ENCODE measurements at places on chromosomes 7 and 10. TPM values are rescaled to one million over a fixed set of nuclear protein-coding genes. Genes with fewer than 3 reads are reported as not detected.

GRCh38 chr10:34384372-34384771 lies 430.7 kb downstream of the PARD3 start:
- H3K4me1 ChIP-seq = no peaks in the 10 kb centered on the region
- no peak overlapping the region for H3K4me3 ChIP-seq
- no peaks in the 10 kb centered on the region for H3K36me3 ChIP-seq
- no peak for DNase-seq
- H3K27me3 ChIP-seq = no peaks in the 10 kb centered on the region

DNA sequence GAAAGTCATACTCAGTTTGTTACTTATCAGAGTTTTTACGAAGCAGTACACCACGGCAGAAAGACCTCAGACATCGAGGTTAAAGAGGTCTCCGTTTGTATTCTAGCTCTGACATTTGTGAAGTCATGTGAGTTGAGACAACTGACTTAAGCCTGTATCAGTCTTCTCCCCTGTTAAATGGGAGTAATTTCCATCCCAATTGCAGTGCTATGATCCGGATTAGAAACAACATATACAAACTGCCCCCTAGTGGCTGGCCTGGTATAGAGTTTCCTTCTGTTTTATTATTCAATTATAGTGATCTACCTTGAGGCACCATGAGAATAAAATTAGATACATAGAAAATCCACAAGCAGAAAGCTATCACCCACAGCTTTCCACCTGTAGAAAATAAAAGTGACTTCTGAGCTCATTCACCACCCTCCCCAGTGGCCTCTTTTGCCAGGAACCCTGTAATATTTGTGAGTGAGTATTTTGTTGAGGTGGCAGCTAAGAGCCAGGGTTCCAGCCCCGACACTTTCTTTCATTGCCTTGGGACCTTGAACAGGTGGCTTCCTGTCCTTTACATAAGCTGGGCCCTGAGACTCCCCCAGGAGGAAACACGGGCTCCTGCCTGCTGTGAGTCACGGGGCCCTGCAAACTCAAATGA lies 607.2 kb upstream of the MGMT start:
- no peak overlapping the region for H3K4me3 ChIP-seq
- H3K4me1 ChIP-seq = no peaks in the 10 kb centered on the region
- H3K27me3 ChIP-seq = no peaks in the 10 kb centered on the region
- no peak overlapping the region for H3K27ac ChIP-seq
- no peaks in the 10 kb centered on the region for H3K36me3 ChIP-seq
- no peak for DNase-seq

The OR2A42 gene
- polyA plus RNA-seq = not detected

DNA sequence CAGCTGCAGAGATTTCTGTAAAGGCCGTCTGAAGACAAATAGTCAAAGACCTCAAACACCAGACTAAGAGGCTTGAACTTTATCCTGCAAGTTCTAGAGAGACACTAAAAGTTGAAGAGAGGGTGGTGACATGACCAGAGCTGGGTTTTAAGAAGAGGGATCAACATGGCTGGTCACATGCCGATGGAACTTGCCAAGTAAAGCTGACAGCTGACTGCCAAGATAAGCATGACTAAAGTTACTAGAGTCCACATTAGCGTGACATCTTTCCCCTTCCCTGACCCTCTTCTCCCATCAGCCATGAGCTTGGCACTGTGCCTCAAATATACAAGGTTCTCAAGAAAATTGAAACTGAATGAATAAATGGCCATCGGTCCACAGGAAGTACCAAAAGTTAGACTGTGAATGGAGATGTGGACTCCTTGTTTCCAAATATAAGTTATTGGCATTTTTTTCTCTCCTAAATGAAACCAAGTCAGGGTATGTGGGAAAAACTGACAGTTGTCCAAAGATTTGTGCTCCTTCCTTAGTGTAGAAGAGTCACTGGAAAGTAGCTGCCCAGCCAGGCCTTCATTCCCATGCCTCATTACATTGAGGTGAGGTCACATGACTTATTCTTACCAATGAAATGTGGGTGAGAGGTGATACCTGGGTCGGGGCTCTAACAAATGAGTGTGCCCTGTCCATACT lies 24.5 kb downstream of the XPNPEP1 start:
- H3K4me3 ChIP-seq = no peak overlapping the region
- H3K27ac ChIP-seq = no peak overlapping the region
- H3K36me3 ChIP-seq = no peaks in the 10 kb centered on the region

GRCh38 chr10:102604439-102604841 lies 39.8 kb upstream of the TRIM8 start:
- H3K27me3 ChIP-seq = no peaks in the 10 kb centered on the region
- H3K36me3 ChIP-seq = no peaks in the 10 kb centered on the region
- H3K27ac ChIP-seq = no peak overlapping the region

The AKR1C8 gene
- polyA plus RNA-seq = not detected

The GATAD1 gene
- polyA plus RNA-seq = 7.9 TPM

GRCh38 chr7:116315293-116315692 lies 105.0 kb downstream of the TES start:
- H3K27me3 ChIP-seq = no peaks in the 10 kb centered on the region
- H3K36me3 ChIP-seq = no peaks in the 10 kb centered on the region
- H3K27ac ChIP-seq = no peak overlapping the region
- no peak for DNase-seq
- no peak overlapping the region for H3K4me3 ChIP-seq

The ABCB1 gene
- polyA plus RNA-seq = 8.5 TPM

DNA sequence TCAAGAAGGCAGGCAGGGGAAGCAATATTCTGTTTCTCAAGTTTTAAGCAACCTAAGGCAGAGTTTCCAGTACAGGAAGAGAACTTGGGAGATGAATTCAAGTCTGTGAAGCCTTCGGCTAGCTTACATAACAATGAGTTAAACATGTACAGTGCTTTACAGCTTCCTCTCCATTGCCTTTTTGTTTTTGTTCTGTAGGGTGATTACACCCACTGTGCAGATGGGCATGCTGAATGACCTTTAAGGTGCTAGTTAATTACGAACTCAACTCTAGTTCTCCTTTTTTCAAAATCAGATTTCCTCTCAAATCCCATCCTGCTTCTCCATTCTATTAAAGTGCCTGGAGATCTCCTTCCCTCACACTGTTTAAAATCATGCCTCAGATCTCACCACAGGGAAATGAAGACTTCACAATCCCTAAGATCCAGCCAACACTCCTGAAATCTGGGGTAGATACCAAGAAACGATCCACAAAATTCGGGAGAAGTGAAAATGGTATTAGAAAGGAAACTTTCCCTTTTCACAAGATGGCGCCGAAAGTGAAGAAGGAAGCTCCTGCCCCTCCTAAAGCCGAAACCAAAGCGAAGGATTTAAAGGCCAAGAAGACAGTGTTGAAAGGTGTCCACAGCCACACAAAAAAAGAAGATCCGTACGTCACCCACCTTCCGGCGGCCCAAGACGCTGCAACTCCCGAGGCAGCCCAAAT lies 16.8 kb upstream of the MSMB start:
- H3K27ac ChIP-seq = no peak overlapping the region
- H3K4me3 ChIP-seq = no peak overlapping the region
- DNase-seq = no peak
- H3K4me1 ChIP-seq = no peaks in the 10 kb centered on the region

The DRGX gene
- not detected for polyA plus RNA-seq

DNA sequence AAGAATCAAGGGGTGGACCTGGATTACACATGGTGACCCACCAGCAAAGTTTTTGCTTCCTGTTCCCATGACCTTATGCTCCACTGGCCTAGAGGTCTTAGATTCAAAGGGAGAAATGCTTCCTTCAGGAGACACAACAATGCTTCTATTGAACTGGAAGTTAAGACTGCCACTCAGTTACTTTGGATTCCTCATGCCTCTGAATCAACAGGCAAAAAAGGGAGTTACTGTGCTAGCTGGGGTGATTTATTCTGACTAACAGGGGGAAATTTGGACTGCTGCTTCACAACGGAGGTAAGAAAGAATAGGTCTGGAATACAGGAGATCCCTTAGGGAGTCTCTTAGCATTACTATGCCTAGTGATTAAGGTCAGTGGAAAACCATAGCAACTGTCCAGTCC lies 10.3 kb downstream of the TMEM229A start:
- no peak for DNase-seq
- no peak overlapping the region for H3K4me3 ChIP-seq
- H3K27me3 ChIP-seq = no peaks in the 10 kb centered on the region
- no peaks in the 10 kb centered on the region for H3K36me3 ChIP-seq

GRCh38 chr10:8375137-8375536 lies 320.6 kb downstream of the GATA3 start:
- no peak for DNase-seq
- H3K4me3 ChIP-seq = no peak overlapping the region
- H3K27ac ChIP-seq = no peak overlapping the region
- H3K4me1 ChIP-seq = no peaks in the 10 kb centered on the region
- no peaks in the 10 kb centered on the region for H3K36me3 ChIP-seq

DNA sequence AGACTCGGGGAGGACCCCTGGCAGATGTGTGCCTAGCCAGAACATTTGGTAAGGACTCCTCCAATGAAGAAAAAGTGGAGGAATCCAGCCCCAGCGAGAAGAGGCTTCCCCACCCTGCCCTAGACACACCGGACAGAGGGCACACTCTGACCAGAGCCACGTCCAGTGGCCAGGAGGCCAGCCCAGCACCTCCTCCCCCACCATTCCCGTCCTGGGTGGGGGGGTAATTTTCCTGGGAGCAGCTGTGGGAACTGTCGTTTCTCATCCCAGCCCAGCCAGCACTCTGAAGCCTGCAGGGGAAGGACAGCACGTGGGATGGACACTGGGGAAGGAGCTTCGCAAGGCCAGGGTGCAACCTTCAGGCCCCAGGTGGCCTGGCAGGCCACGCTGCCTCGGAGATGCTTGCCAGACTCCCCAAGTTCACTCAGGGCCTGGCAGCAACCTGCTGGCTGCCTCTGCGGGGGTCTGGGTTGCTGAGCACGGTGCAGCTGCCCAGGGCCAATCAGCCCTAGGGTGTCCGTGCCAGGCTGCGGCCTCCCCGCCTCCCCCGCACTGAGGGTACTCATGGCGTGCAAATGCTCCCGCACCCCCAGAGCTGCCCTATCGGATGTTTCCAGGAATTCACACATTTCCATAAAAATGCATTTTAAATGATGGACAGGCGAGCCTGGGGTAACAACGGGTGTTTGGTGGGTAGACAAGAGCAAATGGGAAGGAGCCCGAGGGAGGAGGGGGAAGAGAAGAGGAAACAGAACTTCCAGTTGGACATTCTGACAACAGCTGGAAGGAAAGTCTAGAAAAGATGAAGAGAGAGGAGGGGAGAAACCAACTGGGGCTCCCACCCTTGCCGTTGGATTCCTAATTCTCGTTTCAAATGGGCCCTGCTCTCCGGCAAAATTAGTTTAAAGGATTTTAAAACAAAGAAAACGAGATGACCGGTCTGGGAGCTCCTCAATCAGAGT lies 1.9 kb upstream of the EN2 start:
- no peak for DNase-seq
- no peaks in the 10 kb centered on the region for H3K27me3 ChIP-seq
- H3K4me3 ChIP-seq = no peak overlapping the region
- H3K27ac ChIP-seq = no peak overlapping the region
- H3K36me3 ChIP-seq = no peaks in the 10 kb centered on the region

GRCh38 chr7:1752771-1753563 lies 82.9 kb downstream of the ELFN1 start:
- no peak for DNase-seq
- H3K27me3 ChIP-seq = no peaks in the 10 kb centered on the region
- H3K4me3 ChIP-seq = no peak overlapping the region
- no peak overlapping the region for H3K27ac ChIP-seq
- no peaks in the 10 kb centered on the region for H3K36me3 ChIP-seq

The SEMA4G gene
- polyA plus RNA-seq = 0.24 TPM

- H3K27ac ChIP-seq = no peak overlapping the region
- no peaks in the 10 kb centered on the region for H3K36me3 ChIP-seq
- no peak overlapping the region for H3K4me3 ChIP-seq
- no peaks in the 10 kb centered on the region for H3K4me1 ChIP-seq
Observed at GRCh38 chr10:123316776-123317175, 162.6 kb downstream of the BUB3 start.

- no peak overlapping the region for H3K4me3 ChIP-seq
- no peaks in the 10 kb centered on the region for H3K27me3 ChIP-seq
- H3K27ac ChIP-seq = no peak overlapping the region
- no peak for DNase-seq
- peaks cover 13% of the 10 kb centered on the region for H3K4me1 ChIP-seq
Observed at GRCh38 chr10:96606216-96606615, 19.4 kb upstream of the TM9SF3 start.

The LBX1 gene
- polyA plus RNA-seq = not detected

The SH2D4B gene
- not detected for polyA plus RNA-seq

The SLC13A1 gene
- polyA plus RNA-seq = not detected

- no peak overlapping the region for H3K4me3 ChIP-seq
- H3K27ac ChIP-seq = no peak overlapping the region
- no peaks in the 10 kb centered on the region for H3K27me3 ChIP-seq
- DNase-seq = no peak
- H3K36me3 ChIP-seq = no peaks in the 10 kb centered on the region
- H3K4me1 ChIP-seq = no peaks in the 10 kb centered on the region
Observed at GRCh38 chr10:35843524-35844181, 201.6 kb upstream of the FZD8 start.

DNA sequence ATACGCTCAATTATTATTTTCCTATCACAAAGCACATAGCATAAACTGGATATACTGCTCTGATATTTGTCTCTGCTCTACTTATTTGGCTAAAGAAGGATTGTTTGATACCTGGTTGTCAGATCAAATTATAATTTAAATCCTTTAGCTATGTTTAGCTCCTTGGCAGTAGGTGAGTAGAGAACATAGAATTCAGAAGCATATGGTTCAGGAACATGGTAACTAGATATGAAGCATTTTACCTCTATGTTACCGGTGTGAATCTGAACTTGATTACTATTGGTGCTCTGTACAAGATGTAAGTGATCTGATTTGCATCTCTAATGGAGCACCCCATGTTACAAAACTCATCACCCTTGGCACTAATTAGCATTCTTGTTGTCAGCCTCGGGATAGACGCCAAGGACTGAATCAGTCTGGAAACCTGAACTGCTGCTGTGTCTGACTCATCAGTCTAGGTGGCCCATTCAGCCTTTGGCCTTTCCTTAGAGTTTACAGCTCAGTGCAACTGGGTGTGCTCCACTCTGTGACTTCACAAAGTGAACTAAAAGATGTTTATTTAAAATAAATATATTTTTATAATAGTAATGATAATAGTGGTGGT lies 12.3 kb upstream of the MYPN start:
- H3K4me3 ChIP-seq = no peak overlapping the region
- no peaks in the 10 kb centered on the region for H3K4me1 ChIP-seq
- H3K27me3 ChIP-seq = no peaks in the 10 kb centered on the region
- H3K27ac ChIP-seq = no peak overlapping the region

Data from naive thymus-derived CD4-positive, alpha-beta T cell (primary cell).